ENCODE measurements at places on chromosomes 5 and 9.

GRCh38 chr9:21778304-21778703 is 24.1 kb upstream of the MTAP start:
- DNase-seq, result peak; percentile 60

DNA sequence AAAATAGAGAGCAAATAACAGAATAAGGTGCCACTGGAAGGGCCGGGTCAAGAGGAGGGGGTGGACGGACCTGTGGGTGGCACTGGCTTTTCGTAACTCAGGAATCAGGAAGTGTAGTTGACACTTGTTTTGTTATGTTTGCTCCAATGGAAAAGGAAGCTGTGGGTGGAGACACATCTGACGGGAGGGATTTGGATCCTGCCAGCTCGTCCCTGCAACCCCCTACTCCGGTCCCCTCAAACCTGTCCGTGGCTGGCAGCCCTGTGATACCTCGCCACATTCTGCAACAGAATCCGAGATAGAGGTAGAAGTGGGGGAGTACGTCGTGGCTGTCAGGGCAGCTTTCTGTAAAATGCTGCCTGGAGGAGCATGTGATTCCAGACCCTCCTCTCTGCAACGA is 104.2 kb upstream of the IER5L start:
- no peak for DNase-seq

- no peak for DNase-seq
Observed at GRCh38 chr5:130462516-130462915, 558.3 kb downstream of the CHSY3 start.

DNA sequence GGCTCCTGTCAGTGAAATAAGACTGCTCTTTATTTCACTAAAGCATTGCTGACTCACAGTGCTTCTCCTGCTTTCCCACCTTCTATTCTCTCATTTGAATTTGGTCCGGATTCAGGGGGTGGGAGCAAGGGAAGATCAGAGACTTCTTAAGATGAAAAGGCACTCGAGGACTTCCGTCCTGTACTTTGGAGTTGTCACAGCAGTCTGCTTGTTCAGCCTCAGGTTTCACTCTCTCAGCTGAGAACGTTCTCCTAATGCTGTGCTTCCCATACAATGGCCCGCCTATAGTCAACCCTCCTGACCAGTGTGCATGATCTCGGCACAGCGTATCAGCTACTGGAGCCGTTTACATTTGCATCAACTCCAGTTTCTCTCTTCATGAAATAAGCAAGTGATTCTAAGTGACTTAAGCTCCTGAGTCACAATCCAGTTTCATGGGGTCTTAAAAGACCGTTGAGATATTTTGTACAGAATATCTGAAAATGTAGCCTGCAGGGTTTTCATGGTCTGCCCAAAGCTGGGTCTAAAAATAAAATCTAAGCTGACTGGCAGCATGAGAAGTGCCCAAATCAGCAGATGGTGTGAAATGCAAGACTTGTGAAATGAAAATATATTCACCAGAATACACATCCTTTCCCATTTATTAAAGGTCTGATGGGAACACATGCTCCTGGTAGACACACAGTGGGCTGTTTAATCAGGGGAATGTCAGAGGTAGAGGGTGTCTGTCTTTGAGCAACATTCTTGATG is 145.0 kb downstream of the ADCY2 start:
- DNase-seq, result no peak

DNA sequence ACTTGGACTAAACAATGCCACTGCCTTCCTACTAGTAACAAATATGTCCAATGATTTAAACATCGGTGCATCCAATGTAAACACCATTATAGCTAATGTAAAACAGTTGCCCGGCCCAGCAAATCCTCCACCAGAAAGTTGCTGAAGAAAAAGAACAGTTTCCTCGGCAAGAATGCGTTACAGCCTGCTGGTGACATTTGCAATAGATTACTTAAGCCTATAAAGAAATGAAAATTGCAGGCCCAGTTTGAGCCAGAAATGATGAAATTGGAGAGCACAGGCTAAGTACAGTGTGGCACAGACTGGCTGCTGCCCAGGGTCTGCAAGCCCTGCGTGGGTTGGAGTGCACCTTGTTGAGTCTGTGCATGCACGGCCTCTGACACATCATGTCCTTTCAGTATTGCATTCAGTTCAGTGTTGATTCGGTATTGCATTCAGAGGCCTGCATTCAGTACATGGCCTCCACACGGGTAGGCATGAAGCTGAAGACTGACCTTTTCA is 406.0 kb upstream of the KLF4 start:
- peak; percentile 81 for DNase-seq

DNA sequence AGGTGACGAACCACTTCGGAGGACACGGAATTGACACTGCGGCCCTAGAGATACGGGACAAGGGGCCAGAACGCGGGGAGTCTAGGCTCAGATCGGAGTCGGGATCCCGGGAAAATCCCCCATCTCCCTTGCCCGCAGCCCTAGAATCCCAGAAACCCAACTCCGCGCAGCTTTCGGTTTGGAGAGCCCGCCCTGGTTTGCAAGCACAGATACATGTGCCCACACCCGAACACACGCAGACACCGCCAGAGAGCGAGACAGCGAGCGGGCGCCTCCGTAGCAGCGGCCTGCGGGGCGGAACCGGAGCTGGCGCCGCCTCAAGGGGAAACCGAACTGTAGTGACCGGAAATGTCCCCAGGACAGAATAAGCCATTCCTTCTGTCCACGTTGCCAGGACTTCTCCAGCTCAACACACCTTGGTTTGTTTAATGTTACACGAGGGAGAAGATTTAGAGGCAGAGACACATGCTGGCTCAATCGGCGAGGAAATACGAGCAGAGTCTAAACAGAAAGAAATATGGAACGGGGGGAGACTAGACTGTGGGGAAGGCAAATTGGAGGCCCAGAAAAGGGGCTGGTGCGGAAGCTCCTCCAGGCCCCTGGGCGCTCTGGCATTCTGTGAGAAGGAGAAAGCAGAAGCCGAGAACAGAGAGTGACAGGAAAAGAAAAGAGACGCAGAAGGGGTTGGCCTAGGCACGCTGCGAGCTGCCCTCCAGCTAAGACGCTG is 2.9 kb upstream of the PAX5 start:
- peak; percentile 62 for DNase-seq

GRCh38 chr5:67031692-67032091 is 164.9 kb downstream of the CD180 start:
- peak; percentile 41 for DNase-seq

DNA sequence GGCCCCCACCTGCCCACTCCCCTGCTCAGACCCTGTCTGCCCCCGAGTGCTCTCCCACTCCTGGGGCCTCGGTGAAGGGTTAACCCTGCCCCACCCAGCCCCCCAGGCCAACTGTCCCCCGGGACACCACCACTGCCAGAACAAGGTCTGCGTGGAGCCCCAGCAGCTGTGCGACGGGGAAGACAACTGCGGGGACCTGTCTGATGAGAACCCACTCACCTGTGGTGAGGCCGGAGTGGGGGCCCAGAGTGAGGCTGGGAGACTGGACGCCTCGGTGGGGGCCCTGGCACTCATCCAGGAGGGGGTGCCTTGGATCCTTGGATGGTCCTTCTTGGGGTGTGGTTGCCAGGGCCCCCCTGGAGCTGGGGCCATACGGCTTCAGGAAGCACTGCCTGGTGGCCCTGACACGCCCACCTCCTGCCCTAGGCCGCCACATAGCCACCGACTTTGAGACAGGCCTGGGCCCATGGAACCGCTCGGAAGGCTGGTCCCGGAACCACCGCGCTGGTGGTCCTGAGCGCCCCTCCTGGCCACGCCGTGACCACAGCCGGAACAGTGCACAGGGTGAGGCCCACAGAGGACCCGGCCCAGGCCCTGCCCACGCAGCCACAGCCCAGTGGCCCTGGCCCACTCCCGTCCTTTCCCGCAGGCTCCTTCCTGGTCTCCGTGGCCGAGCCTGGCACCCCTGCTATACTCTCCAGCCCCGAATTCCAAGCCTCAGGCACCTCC is 2.1 kb downstream of the MAMDC4 start:
- DNase-seq, result no peak

GRCh38 chr5:91225848-91226686 is 157.1 kb downstream of the ARRDC3 start:
- DNase-seq, result no peak

DNA sequence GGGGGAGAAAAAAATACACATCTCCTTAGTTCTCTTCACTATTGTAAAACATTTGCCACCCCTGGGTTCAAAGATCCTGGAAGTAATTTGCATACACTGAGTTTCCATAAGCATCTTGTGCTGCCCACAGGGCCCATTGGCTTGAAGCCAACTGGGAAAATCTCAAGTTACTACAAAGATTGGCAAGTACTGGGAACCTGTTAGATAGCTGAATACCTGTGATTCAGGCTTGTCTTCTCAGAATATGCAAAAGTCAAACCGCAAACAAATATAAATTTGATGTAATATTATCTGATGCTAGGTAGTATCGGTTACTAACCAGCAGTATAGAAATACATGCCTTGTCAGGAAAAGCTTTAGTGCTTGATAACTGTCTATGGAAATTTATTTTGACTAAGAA is 156.9 kb upstream of the FST start:
- DNase-seq, result no peak

- no peak for DNase-seq
Observed at GRCh38 chr5:129125819-129126218, 31.3 kb downstream of the ISOC1 start.

- no peak for DNase-seq
Observed at GRCh38 chr5:51172903-51173626, 210.2 kb upstream of the ISL1 start.

DNA sequence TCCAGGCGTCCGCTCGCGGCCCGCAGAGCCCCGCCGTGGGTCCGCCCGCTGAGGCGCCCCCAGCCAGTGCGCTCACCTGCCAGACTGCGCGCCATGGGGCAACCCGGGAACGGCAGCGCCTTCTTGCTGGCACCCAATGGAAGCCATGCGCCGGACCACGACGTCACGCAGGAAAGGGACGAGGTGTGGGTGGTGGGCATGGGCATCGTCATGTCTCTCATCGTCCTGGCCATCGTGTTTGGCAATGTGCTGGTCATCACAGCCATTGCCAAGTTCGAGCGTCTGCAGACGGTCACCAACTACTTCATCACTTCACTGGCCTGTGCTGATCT is 294 bp downstream of the ADRB2 start:
- DNase-seq, result no peak

DNA sequence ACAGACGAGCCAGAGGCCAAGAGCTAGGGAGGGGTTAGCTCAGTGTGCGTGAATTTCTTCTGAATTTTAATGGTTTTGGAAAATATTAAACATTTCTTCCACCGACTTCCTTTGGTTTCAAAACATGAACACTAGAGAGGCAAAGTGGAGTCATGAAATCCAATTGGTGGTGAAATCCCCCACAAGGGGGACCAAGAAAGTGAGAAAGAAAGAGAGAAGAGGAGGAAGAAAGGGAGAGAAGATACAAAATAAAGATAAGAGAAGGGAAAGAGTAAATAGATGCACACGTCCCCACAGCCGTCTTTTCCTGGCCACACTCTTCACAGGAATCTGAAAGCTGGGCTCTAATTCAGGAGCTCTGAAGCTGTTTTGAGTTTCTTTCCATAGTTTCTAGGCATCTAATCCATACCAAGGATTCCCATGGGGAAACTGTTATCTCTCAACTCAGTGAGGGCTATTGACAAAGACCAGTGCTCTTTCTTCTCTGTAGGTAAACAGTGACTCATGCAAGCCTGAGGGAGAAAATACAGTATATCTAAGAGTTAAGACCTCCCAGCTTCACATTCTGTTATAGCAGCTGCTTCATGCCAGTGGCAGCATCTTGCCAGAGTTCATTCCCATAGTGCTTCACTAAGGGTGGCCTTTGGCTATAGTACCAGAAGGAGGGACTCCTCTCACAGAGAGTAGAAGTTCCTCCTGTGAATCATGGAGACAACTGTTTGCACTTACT is 115.8 kb upstream of the LIFR start:
- DNase-seq, result peak; percentile 21

DNA sequence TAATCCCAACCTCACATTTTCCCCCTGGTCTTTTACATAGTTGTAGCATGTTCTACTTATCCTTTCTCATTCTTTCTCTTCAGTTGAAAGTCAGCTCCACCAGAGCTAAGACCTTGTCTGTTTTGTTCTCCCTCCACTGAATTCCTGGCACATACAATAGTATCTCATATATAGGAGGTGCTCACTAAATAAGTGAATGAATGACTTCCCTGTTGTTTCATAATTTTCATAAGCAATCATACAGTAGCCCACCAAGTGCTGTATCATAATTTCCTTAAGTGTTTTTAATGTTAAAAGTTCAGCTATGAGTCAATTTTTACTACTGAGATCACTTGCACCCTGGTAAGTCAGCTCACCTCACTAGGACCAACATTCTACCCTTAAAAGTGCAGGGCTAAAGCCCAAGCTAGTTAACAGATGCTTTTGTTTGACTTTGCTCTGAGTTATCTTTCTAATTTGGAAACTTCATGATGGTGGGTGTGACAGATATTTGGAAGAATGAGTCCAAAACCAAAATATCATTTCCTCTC is 27.6 kb downstream of the TMEM245 start:
- DNase-seq, result no peak

- no peak for DNase-seq
Observed at GRCh38 chr5:133970325-133970909, 2.0 kb upstream of the C5orf15 start.

GRCh38 chr5:59850766-59851165 is 42.8 kb downstream of the PDE4D start:
- no peak for DNase-seq

- DNase-seq, result peak; percentile 17
Observed at GRCh38 chr9:89410641-89411350, 87.1 kb downstream of the SEMA4D start.

DNA sequence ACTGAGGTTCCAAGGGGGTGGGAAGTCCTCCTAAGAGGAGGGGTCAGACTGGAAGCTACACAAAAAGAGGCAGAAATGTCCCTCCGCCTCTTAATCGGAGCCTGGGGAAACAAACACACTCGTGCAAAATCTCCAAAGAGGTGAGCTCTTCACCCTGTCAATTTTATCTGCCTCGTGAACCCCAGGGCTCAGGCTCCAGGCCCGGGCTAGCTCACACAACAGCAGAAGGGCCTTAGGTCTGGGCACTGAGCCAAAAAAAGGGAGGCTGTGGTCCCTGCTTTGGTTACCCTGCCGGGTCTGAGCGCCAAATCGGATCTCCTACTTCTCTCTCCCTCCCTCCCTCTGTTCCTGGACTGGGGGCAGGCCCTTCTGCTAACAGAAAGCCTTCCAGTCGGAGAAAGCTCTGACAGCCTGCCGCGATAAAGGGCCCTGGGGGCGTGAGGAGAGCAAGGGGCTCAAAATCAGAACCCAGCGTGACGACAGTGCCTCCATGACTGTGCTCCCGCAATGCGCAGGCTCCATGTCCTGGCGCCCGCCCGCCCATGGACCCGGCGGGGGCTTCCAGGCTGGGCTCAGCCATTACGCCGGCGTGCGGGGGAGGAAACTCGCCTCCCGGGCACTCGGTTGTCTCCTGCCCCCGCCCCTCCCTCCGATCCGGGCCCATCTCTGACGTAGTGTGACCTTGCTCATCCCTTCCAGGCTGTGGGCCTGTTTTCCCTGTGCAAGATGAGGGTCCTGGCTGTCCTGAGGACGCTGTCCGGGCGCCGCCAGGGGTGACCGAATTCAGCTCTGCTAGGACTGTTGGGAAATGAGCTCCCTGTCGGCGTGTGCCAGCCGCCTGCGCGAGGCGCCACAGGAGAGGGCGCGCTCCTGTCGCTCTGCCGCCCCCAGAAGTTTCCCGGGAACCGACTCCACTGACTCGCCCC is 865 bp upstream of the SLC22A4 start:
- peak; percentile 95 for DNase-seq

GRCh38 chr5:66252849-66253248 is 108.7 kb downstream of the SREK1 start:
- no peak for DNase-seq

- no peak for DNase-seq
Observed at GRCh38 chr9:89496645-89497256, 1.2 kb downstream of the SEMA4D start.

All from GM23248 (cell line).